Ecto neural progenitor cell (in vitro differentiated cells): ENCODE measurements at places on chromosomes 2 and 18.

GRCh38 chr2:62229082-62229605, 33.2 kb downstream of the B3GNT2 start:
- DNase-seq, result no peak

GRCh38 chr2:133885847-133886246, 317.6 kb upstream of the NCKAP5 start:
- DNase-seq, result no peak

DNA sequence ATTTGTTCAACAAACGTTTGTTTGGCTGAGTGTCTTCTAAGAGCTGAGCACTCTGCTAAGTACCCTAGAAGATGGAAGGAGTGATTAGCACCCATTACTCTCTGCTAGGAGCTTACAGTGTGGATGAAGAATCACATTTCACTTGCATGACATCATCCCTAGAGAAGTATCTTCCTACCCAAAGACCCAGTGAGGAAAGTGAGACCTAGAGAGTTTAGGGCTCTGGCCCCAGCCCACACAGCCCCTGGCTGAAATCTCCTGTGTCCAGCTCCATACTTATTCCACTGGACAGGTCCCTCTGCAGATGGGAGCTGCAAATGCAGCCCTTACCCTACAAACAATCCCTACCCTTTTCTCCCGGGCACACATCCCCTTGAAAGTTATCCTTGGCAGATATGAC, 26.8 kb upstream of the EPAS1 start:
- DNase-seq, result no peak

DNA sequence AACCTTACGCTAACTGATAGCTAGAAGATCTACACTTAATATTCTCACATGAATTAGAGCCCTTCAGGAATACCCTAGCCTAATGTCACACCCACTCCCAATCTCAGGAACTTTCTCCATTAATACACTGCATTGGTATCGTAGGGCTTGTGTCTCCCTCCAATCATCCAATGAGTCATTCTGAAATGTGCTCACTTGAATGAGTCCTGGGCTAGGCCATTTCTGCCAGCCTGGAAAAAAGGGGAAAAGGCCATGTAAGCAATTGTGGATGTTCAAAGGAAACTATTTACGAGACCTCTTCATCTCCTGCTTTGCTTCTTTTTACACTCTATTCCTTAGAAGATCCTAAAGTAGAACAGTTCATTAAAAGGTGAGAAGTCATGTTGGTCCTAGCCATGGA, 18.8 kb downstream of the ZEB2 start:
- no peak for DNase-seq

- peak; percentile 81 for DNase-seq
These were observed at the start of gene CYRIA for GRCh38 chr2:16665748-16666448. Gene CYRIA (minus strand): TSS chr2:16665834. CDS start chr2:16588119, 77,715 bp downstream.

DNA sequence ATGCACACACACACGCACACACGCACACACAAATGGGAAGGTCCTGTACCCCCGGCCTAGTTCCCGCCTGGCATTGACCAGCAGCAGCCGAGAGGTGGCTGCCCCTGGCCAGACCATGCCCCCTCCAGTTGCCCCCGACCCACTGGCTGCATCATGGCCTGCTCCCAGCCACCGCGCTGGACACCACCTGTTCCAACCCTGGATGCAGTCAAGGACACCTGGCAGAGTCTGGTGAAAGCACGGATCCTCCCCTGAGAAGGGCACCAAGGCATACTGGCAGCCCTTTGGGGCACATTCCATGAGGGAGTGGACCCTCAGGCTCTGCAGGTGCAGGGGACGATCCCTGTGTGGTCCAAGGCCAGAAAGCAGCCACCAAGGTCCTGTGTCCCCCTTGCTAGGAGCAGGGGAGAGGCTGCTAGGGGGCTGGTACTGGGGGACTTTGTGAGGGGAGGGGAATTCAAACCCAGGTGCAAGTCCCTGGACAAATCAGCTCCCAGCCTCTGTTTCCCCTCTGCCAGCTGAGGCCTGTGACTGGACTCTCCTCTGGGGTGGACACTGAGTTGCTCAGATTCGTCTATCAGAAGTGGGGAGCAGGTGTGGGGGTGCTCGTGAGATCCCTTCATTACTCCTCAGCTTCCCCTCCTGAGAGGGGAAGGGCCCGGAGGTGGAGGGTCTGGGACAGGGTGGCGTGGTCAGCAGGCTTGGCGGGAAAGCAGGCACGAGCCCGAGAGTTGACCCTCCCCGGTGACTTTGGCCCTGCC, 3.5 kb downstream of the ESPNL start:
- peak; percentile 34 for DNase-seq

- no peak for DNase-seq
These were observed 29.7 kb downstream of the MAP3K2 start for GRCh38 chr2:127358044-127358443.

DNA sequence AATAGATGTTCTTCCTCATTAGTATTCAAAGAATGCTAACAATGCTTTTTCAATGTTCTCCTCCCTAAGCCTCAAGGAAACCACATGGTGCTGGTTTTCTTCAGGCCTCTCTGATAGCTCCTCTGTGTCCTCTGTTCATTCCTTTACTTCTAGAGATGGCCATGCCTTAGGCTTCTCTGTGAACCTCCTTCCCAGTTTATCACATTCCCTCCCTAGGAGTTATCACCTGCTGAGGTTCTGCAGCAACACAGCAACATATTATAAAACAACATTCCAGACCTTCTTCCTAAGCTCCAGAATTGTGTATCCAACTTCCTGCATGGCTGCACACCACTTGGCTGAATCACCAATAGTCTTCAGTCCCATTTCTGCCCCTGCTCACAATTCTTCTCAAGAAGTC, 325.5 kb downstream of the IRS1 start:
- DNase-seq, result no peak

DNA sequence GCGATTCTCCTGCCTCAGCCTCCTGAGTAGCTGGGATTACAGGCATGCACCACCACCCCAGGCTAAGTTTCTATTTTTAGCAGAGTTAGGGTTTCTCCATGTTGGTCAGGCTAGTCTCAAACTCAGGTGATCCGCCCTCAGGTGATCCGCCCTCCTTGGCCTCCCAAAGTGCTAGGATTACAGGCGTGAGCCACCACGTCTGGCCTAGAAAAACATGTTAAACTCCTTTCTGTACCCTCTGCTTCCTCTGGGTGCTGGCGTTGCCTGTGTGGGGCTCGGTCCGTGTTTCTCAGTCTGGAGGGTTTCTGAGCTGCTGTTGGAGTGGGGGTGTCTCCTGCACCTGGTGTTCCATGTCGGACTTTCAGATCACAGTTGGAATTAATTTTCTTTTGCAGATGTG, 17.9 kb downstream of the LDLRAD4 start:
- DNase-seq, result no peak

DNA sequence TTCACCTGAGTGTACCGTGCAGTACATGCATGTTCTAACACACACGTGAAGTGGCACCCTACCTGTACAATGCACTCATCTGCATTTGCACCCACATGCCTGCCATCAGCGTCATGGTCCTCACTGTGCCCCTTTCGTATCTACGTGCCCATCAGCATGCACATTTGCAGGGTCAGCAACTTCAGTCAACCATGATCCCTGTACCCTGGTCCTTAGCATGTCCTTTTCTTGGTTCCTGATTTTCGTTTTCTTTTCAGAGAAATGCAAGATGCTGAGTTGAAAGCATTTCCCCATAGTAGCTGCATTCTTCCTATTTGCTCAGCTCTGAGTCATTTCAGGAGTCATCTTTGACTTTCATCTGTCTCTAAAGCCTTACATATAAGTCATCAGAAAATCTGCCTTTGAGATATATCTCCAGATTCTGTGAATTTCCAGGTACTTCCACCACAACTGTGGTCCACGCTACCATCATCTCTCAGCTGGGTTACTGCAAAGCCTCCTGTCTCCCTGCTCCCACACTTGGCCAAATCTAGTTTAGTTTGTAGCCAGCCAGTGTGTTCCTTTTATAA, 14.7 kb upstream of the PUM2 start:
- DNase-seq, result no peak

DNA sequence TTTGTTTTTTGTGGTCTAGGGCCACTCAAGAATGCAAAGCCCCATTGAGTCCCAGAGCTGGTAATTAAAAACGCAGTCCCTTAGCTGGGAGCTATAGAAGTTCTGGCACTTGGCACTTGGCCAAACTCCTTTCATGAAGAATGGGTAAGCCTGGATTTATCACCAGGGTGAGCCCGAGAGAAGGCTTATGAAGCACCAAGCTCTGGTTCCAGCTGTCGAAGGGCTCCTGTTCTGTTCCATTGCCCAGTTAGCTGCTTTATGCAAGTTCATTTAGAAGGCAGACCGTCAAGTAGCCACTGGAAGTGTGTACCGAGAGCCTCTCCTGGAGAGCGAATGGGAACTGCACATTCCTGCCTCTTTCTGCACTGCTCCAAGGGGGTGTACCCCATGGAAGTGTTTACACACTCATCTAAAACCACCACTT, 14.2 kb downstream of the ECEL1 start:
- no peak for DNase-seq

DNA sequence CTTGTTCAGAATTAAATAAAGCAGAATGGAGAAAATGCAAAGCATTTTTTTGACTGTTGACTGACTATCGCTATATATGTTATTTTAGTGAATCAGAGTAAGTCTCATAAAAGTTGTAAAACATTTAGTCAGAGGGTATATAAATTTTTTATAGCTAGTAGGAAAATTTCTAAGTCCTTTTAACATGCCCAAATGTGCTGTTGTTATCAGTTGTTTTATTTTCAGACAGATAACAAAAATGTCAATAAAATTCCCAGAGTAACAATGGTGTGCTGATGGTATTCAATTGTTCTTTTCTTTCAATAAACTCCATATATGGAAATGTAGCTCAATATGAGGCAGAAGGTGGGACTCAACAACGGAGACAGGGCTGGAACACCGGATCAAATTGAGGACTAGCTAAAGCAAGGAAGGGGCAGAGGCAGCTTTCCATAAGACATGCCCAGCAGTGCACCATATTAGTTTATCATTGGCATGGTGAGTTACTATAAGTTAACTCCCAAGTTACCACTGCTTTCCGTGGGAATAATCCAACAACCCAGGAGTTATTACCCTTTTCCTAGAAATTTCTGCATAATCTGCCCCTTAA, 26.6 kb downstream of the GULP1 start:
- no peak for DNase-seq

GRCh38 chr2:9170458-9171130, 36.0 kb upstream of the ASAP2 start:
- DNase-seq, result no peak

GRCh38 chr18:36141576-36141975, 11.9 kb downstream of the ELP2 start:
- DNase-seq, result no peak

DNA sequence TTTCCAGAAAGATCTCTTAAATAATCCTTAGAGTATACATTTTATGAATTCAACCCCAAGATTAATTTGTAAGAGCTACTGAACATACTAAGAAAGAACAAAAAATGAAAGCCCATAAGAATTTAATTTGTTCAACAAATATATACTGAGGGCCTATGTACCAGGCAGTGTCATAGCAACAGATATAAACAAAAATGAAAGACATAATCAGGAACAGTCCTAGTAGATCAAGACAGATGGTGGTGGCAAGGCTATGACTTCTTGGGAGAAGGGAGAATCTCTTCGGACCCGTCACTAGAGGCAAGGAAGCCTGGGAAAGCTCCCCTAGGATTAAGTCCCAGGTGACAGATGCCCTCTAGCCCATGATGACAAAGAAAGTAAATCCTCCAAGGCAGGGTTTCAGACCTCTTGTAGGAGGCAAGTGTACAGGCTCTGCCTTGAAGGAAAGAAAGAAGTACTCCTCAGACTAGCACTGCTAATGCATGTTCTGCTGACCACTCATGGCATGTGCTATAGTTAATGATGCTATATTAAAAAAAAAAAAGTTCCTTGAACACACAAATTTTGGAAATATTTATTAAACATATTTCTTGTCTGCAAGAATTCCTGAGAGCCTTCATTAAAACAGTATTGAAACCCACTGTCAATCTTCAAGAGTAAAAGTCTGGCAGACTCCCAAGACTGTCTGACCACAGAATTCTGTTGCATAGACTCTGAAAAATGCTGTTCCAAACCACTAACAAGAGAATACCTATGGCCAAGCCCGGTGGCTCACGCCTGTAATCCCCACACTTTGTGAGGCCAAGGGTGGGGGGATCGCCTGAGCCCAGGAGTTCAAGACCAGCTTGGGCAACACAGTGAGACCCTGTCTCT, 31.5 kb downstream of the NOL10 start:
- DNase-seq, result no peak

DNA sequence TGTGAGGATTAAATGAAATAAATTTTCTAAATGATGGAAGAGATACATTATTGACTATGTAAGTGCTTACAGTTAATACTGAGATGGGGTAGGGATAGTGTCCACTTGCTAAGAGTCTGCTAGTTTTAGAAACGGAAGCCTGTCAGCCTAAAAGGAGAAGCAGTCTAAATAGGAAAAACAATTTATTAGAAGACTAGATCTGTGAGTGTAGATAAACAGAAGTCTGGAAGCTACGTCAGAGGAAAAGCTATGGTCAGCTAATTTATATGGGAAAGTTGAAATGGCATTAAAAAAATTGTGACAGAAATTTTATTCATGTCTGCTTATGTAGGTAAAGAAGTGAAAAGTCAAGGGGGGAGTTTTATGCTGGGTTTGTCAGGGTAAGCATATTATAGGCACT, 1338.4 kb upstream of the CHAC2 start:
- DNase-seq, result no peak

DNA sequence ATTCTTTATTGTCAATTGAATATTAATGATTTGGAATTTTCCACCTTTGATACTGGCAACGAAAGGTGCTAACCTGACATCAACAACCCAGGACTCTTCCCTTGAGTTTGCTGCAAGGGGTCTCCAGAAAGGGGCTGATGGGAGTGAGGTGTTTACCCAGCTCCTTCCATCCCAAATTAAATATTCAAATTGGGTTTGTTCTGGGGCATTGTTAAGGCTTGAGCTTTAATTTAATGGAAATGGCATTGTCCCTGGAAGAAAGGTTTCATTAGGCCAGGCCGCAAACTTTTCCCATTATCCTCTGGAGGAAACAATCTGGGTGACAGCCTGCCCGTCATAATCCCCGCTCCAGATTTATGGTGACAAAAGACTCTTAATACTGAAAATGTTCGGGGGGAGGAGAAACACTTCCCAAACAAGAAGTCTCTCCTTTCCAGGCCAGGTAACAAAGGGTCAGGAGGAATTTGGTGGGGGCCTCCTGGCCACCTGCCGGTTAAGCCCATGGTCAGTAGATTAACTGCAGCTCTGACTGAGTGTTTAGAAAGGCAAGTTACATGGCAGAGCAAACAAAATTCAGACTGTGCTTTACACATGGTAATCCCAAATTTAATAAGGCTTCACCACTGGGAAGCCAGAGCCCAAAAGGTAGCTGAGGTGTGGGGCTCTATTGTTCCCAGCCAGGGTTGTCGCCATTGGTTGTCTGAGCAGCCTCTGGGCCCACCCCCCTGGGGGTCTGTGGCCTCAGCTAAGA, 151.4 kb upstream of the SIX3 start:
- no peak for DNase-seq

- DNase-seq, result no peak
These were observed 10.5 kb upstream of the FAM124B start for GRCh38 chr2:224412141-224413015.

GRCh38 chr2:30509716-30510115, 62.7 kb downstream of the LCLAT1 start:
- DNase-seq, result no peak
